Heart right ventricle (tissue), 16 donors: ENCODE measurements at places on chromosomes 1 and 21. TPM values are rescaled to one million over a fixed set of nuclear protein-coding genes. Genes with fewer than 3 reads are reported as not detected.

GRCh38 chr1:153849487-153850185 is 73.1 kb downstream of the GATAD2B start:
- H3K27me3 ChIP-seq = no peaks in the 10 kb centered on the region
- H3K4me3 ChIP-seq = no peak overlapping the region
- no peaks in the 10 kb centered on the region for H3K36me3 ChIP-seq
- H3K27ac ChIP-seq = no peak overlapping the region
- H3K4me1 ChIP-seq = peaks cover 6% of the 10 kb centered on the region

DNA sequence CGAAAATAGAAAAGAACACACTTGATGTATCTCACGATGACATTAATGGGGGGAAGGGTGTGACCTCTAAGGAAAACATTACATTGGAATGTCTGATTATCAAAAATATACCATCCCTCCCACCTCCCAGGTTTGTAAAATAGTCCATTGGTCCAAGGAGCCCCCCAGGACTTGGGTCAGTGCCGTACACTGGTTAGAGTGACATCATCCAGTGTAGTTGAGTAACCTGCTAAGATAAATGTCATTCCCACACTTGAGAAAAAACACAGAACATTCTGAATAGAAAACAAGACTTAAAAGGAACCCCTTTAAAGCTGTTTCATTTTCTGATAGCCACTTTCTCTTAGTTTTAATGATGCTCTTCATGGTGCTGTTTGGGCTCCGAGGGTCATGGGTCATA is 15.2 kb downstream of the DDX20 start:
- no peak for DNase-seq
- H3K4me3 ChIP-seq = no peak overlapping the region
- H3K27ac ChIP-seq = no peak overlapping the region
- no peaks in the 10 kb centered on the region for H3K27me3 ChIP-seq

The BGLAP gene
- 1.3 TPM for polyA plus RNA-seq

DNA sequence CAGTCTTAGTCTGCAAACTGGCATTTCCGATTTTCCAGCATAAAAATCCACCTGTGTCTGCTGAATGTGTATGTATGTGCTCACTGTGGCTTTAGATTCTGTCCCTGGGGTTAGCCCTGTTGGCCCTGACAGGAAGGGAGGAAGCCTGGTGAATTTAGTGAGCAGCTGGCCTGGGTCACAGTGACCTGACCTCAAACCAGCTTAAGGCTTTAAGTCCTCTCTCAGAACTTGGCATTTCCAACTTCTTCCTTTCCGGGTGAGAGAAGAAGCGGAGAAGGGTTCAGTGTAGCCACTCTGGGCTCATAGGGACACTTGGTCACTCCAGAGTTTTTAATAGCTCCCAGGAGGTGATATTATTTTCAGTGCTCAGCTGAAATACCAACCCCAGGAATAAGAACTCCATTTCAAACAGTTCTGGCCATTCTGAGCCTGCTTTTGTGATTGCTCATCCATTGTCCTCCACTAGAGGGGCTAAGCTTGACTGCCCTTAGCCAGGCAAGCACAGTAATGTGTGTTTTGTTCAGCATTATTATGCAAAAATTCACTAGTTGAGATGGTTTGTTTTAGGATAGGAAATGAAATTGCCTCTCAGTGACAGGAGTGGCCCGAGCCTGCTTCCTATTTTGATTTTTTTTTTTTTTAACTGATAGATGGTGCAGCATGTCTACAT is 2.5 kb upstream of the OLFML3 start:
- DNase-seq = peak; percentile 19
- H3K4me3 ChIP-seq = no peak overlapping the region
- H3K27ac ChIP-seq = peak overlapping the region; percentile 58
- no peaks in the 10 kb centered on the region for H3K27me3 ChIP-seq

DNA sequence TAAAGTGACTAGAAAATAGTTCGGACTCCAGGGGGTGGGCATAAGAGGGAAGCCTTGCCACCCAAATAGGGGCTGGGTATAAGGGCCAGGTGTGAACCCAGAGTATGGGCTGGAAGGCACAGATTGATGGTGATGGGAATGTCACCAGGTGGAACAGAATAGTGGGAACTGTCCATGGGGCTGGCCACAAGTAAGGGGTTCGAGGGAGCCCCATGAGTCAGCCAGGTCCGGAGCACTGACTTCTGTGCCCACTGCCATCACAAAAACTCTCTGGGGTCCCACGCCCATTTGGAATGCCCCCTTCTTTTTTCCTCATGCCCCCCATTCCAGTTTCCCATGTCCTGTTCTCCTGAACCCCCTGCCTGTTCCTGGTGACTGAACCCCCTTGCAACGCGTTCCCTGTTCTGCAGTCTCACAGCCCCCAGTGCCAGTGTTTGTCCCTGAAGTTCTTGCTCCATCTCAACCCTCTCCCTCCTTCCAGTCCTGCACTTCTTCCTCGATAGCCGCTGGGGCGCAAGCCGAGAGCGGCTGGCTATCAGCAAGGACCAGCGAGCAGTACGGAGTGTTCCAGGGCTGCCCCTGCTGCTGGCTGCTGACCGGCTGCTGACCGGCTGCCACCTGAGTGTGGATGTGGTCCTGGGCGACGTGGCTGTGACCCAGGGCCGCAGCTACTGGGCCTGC is 7.9 kb downstream of the TRIM46 start:
- H3K27ac ChIP-seq = no peak overlapping the region
- DNase-seq = no peak
- H3K27me3 ChIP-seq = no peaks in the 10 kb centered on the region
